ENCODE measurements at places on chromosomes 1 and 21.

DNA sequence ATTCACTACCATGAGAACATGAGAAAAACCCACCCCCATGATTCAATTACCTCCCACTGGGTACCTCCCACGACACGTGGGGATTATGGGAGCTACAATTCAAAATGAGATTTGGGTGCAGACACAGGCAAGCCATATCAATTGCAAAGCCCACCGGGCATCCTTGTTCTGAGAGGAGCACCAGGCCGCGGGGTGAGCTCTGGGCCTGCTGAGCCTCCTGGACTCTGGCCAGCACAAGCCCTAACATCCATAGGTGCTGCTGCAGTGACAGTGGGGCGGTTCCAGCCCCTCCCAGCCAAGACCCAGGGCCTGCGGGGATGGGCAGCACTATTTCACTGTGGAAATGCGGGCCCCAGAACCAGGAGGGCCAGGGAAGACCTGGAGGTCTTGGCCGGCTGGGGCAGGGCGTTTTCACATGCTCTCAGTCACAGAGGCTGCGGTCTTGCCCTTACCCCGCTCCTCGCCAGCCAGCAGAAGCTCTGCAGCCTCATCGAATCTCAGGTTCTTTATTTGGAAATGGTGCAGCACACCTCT lies 103.8 kb downstream of the PCBP3 start:
- no peak for DNase-seq

- no peak for DNase-seq
These were observed 1.7 kb upstream of the SFN start for GRCh38 chr1:26861286-26861701.

GRCh38 chr1:212769459-212770167 lies 22.0 kb downstream of the NSL1 start:
- DNase-seq, result no peak

- DNase-seq, result no peak
These were observed 51.3 kb upstream of the RIPK4 start for GRCh38 chr21:41817877-41818855.

DNA sequence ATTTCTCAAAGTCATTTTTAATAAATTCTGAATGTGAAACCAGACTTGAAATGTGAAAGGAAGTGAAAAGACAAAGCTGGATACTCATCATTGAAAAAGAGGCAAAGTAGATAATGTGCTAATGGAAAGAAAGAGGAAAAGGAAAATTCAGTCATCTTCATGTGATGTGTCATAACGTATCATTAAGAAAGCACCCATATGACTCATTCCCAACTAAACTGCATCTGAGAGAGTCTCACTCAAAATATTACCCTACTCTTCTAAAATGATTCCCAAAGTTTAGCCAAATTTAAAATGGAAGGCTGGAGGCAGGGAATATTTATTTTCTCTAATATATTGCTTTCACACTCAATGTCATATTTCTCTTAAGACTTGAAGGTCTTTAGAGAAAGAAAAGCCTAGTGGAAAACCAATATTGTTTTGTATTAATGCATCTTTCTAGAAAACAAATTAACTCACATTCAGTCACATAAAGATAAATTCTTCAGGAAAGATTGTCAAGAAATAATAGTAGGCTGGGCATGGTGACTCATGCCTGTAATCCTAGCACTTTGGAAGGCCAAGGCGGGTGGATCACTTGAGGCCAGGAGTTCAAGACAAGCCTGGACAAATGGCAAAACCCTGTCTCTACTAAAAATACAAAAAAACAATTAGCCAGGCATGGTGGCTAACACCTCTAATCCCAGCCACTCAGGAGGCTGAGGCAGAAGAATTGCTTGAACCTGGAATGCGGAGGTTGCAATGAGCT lies 129.9 kb downstream of the SLC30A10 start:
- peak; percentile 53 for DNase-seq

- no peak for DNase-seq
These were observed 267.7 kb downstream of the LRRIQ3 start for GRCh38 chr1:73930293-73930692.

GRCh38 chr1:47444297-47444561 lies 6.4 kb downstream of the FOXD2 start:
- no peak for DNase-seq

- no peak for DNase-seq
These were observed 3.3 kb downstream of the CHRM3 start for GRCh38 chr1:239389703-239390102.

GRCh38 chr1:65795311-65795710 lies 2.6 kb downstream of the PDE4B start:
- no peak for DNase-seq

GRCh38 chr1:189654906-189655305 lies 822.8 kb downstream of the BRINP3 start:
- DNase-seq, result no peak

DNA sequence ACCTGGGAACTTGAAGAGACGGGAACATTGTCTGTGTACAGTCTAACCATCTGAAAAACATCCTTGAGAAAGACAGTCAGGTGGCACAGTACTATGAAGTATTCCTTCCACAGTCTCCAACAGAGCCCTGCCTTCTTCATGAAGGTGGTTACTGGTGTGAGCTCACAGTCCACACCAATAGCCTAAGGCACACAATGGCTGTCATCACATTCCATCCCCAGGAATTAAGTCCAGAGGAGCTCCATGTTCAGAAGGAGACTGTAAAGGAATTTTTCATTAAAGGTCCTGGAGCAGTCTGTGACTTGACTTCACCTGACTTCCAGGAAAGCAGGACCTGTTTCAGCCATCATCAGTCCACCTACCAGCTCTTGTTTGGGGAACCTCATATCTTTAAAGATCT lies 180.2 kb downstream of the C1orf21 start:
- DNase-seq, result no peak

DNA sequence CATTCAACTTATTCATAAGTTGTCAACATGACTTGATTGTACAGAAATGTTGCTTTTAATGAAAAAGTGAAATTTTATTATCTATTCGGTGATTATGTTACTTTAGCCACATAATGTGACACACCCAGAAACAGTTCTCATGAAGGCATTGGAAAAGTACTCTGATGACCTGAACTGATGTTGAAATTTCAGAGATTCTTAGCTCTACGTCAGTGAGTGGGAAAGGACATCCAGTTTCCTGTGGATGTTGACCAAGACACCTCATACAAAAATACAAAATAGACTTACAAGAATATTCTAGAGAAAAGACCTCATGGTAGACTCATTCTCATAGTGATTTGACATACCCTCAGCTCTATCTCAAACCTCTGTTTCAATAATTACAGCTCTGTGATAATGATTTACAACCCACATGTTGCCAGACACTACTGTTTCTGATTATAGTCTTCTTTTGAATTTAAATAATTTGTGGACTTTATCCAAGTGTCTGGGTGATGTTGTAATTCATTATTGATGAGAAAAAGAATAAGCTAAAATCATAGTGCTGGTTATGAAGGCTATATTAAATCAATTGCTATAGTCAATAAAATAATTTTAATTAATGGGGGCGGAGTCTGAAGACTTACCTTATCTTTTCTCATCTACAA lies 37.3 kb downstream of the KCNK2 start:
- DNase-seq, result no peak

DNA sequence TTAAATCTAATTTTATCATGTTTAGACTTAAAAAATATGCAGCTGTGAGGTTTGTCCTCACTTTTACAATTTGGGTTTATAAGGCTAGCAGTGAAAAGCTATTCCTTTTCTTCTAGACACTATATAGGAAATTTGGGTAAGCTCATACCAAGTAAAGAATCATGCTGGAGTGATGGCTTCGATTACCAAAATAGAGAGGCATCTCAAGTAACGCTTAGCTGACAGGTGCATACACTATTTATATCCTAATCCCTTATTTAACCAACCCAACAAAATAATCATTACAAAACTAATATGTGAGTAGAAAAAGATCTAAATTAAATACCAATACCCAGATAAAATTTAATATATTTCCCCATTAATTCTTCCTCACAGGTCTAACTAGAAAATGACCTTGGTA lies 193.2 kb downstream of the LHX8 start:
- no peak for DNase-seq

DNA sequence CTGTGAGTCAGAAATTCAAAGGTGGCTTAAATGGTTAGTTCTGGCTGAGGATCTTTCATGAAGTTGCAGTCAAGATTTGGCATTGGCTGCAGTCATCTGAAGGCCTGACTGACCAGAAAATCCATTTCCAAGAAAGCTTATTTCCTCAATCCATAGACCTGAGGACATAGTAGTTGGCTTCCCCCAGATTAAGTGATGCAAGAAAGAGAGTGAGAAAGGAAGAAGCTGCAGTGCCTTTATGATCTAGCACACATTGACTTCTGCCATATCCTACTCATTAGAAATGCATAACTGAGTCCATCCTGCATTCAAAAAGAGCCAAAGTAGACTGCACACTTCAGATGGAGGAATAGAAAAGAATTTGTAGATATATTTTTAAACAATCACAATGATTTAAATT lies 222.6 kb downstream of the COL24A1 start:
- peak; percentile 52 for DNase-seq

DNA sequence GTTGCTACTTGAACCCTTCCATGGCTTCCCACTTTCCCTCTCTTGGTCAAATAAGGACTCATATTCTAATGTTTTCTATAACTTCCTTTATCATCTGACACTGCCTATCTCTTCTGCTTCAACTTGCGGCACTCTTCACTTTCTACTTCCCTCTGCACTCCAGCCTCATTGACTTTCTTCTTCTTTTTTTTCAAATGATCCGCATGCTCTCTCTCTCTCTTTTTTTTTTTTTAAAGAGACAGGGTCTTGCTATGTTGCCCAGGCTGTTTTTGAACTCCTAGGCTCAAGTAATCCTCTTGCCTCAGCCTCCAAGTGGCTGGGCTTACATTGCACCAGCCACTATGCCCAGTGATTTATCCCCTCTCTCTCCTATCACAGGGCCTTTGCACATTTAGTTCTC lies 7.3 kb upstream of the IL10 start:
- DNase-seq, result peak; percentile 58

- DNase-seq, result no peak
These were observed 989 bp upstream of the ETV3 start for GRCh38 chr1:157139052-157139715.

- no peak for DNase-seq
These were observed 74.5 kb downstream of the S1PR1 start for GRCh38 chr1:101311146-101311920.

- DNase-seq, result no peak
These were observed 29.6 kb downstream of the SIM2 start for GRCh38 chr21:36728371-36729111.

GRCh38 chr1:76492752-76493430 lies 374.4 kb upstream of the ST6GALNAC5 start:
- DNase-seq, result no peak

GRCh38 chr1:241208910-241209379 lies 148.1 kb downstream of the RGS7 start:
- DNase-seq, result no peak

DNA sequence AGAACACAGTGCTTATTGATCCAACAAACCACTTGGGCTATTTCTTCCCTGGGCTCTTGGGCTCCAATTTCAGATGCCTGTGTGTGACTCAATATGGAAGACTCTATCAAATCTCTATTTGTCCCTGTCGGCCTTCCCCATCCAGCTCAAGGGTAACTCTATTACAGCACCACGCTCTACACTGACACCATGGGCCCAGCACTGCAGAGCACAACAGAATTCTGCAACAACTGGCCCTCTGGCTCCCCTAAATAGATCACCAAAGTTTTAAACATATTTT lies 51.7 kb downstream of the CAPZB start:
- DNase-seq, result no peak

DNA sequence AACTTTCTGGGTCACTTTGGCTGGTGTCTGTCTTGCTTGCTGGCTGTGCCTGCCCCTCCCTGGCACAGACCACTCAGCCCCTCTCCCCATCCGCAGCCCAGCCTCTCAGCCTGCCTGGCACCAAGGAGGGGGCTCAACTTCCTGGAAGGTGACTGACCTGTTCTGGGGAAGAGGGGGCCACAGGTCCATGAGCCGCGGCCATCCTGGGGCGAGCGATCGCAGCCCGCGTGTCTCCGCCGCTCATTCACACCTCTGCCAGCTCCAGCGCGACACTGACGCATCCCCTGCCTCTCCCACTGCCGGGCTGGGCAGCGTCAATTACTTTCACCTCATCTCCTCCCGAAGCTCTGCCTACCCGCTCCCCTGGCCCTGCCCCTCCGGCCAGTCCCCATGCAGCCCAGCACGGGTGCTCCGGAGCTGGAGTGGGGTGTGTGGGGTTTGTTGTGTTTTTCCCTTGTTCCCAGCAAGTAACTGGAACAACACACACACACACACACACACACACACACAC lies 14.3 kb downstream of the SLC6A9 start:
- DNase-seq, result no peak

DNA sequence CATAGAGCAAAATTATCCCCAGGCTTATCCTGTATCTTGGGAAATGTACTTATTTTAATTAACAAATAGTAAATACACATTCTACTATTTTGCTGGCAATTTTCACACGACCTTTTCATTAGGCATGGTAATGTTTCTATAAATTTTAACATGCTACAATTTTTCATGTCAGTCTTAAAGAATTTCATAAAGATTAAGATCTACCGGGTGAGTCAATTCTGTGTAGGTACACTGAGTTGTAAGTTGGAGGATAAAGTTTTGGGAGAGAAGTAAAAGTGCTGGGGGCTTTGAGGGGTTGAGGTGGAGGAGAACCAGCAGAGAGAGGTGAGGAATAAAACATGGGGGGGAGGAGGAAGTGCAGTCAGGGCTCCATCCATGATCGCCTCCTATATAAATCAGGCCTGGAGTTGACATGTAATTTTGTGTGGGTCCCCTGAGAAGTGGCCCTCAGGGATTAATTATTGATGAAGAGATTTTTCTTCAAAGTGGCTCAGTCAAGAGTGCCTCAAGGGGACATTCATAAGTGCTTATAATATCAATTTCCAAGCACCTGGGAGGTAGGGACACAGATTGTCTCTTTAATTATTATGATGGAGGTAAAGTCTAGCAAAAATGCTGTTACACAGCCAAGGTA lies 7.2 kb downstream of the DPYD start:
- no peak for DNase-seq

DNA sequence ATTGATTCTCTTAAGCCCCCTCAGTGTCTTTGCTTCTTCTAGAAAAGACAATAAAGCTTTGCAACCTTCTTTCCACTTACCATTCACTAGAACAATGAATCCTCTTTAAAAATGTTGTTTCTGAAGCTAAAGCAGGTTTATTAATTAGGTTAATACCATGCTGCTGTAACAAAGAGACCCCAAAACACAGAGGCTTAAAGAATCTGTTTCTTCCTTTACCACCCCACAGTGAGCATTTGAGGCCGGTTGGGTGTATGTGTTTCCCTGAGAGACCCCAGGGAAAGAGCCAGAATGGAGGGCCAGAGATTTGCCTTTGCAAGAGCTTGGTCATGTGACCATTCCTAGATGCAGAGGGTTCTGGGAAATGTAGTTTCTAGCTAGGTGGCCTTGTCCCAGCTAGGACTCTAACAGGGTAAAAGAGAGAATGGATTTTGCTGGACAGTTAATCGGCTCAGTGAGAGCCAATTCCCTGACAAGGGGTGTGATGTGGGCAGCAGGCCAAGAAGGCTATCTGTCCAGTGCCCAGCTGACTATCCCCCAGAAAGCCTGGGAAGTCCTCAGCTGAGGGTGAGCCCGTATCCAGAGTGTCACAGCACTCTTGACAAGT lies 191.8 kb upstream of the TMEM51 start:
- no peak for DNase-seq

- DNase-seq, result no peak
These were observed 13.2 kb upstream of the COL6A2 start for GRCh38 chr21:46084709-46085108.
